ENCODE measurements at places on chromosomes 1 and 21. TPM values are rescaled to one million over a fixed set of nuclear protein-coding genes. Genes with fewer than 3 reads are reported as not detected.

Gene RAB25
- total RNA-seq = not detected

Gene CDK18
- 180 TPM for total RNA-seq

Gene MGST3
- total RNA-seq = 628 TPM

Gene KRTAP7-1
- not detected for total RNA-seq

Gene LCE1D
- not detected for total RNA-seq
